ENCODE measurements at places on chromosomes 13 and 19.

- DNase-seq: no peak
These were observed 5.1 kb downstream of the CCL25 start for GRCh38 chr19:8057545-8058270.

DNA sequence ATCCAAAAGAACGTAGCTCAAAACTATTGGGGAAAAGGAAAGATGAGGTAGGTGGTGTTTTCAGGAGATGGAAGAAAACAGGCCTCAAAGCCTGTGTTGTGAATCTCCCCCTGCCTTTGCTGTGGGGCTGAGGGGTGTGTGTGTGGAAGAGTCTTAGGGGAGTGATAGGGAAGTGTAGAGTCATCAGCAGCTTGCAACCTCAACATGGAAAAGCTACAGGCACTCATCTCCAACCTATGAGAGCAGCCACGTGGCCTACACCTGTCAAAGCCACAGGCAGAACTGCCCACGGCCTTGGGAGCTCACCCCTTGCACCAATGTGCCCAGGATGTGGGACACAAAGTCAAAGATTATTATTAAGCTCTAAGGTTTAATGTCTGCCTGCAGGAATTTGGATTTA lies 4.3 kb upstream of the SIGLEC12 start:
- DNase-seq: no peak

- no peak for DNase-seq
These were observed 14.3 kb downstream of the LRP3 start for GRCh38 chr19:33208371-33208895.

GRCh38 chr19:16660763-16661479 lies at the start of gene TMEM38A:
Gene TMEM38A, plus strand, starts transcription at chr19:16661139. Its CDS starts 79 bp downstream, at chr19:16661218.
- no peak for DNase-seq

DNA sequence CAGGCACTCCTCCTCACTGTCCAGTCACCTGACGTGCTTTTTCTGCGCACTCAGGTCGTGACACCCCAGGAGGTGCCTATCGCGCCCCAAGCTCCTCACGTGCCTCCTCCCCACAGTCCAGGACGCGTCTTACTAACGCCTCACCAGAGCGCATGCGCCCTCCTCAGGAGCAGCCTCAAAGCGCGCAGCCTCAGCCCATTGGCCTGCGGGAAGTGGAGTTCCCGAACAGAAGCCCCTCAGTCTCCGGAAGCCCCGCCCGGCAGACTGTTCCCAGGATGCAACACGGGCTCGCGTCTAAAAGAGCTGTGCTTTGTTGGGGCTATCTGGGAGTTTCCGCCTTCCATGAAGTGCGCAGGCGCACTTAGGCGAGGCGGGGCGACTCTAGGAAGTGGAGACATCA lies 8.3 kb upstream of the ZNF556 start:
- no peak for DNase-seq

- DNase-seq: no peak
These were observed 1.0 kb upstream of the CREB3L3 start for GRCh38 chr19:4152241-4152998.

- DNase-seq: no peak
These were observed 16.1 kb downstream of the CUL4A start for GRCh38 chr13:113225515-113225914.

DNA sequence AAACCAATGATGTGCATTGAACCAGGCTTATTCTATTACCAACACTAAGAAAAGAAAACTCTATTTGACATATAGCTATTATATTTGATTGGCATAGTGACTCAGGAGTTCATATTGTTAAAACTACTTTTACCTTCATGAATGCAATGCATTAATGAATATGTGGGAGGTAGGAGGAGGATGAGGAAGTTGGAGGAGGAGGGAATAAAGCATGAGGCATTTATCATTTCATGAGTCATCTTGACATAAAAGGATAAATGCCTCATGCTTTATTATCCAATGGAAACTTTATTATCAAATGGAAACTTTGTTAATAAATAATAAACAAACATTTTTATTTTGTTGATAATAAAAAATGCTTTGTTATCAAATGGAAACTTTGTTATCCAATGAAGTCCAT lies 116.5 kb downstream of the SPRY2 start:
- no peak for DNase-seq
